Naive thymus-derived CD4-positive, alpha-beta T cell (primary cell): ENCODE measurements at places on chromosomes 1 and 21. TPM values are rescaled to one million over a fixed set of nuclear protein-coding genes. Genes with fewer than 3 reads are reported as not detected.

The BGLAP gene
- total RNA-seq = 7.4 TPM

The UBL4B gene
- total RNA-seq = not detected

The GUK1 gene
- 249 and 279 TPM in 2 replicates for total RNA-seq

The C1orf185 gene
- total RNA-seq = not detected

The FAM177B gene
- not detected for total RNA-seq

The ORC1 gene
- 23.0 and 25.2 TPM in 2 replicates for total RNA-seq

The GSTM3 gene
- total RNA-seq = 13.9 TPM

The ACTL8 gene
- total RNA-seq = not detected

The CFAP107 gene
- total RNA-seq = not detected in 2 replicates

The SPATA45 gene
- not detected for total RNA-seq

The PDE4B gene
- total RNA-seq = 99.2 TPM

The RHD gene
- not detected in 2 replicates for total RNA-seq

The LCE1E gene
- total RNA-seq = not detected

The CHAF1B gene
- total RNA-seq = 1.5 TPM

The RIPPLY3 gene
- total RNA-seq = not detected

The SPRR4 gene
- total RNA-seq = not detected

The TAL1 gene
- total RNA-seq = not detected

The SEC22B gene
- total RNA-seq = 32.0 and 35.3 TPM in 2 replicates

The OR2L2 gene
- 0.64 TPM for total RNA-seq

The SF3B4 gene
- total RNA-seq = 39.0 TPM

The PGLYRP4 gene
- total RNA-seq = not detected

The LIN28A gene
- total RNA-seq = not detected
